ENCODE measurements at places on chromosomes 7 and 10. TPM values are rescaled to one million over a fixed set of nuclear protein-coding genes. Genes with fewer than 3 reads are reported as not detected.

- H3K4me3 ChIP-seq: peak overlapping the region; percentile 87
- DNase-seq: peak; percentile 80
- peaks cover 9% of the 10 kb centered on the region for H3K36me3 ChIP-seq
- no peaks in the 10 kb centered on the region for H3K27me3 ChIP-seq
- H3K4me1 ChIP-seq: peaks cover 73% of the 10 kb centered on the region
- H3K27ac ChIP-seq: peak overlapping the region; percentile 68
These were observed 1.1 kb downstream of the SH3PXD2A start for GRCh38 chr10:103854265-103854685.

DNA sequence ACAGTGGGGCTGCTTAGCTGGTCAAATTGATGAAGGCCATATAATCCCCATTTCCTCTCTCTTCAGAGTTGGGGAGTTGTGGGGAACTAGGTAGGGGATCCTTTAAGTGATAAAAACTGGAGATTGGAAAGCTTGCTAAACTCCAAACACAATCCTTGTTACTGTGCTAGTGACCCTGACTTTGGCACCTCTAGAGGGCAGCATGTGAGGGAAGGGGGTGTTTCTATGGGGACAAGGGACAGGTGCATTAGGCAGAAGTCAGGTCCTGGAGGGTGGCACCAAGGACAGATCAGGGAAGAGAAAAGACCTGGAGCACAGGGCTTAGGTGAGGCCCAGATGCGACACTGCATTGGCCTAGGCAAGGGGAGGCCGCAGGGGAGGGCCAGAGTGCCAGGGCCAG, 66.9 kb downstream of the CDHR3 start:
- H3K4me3 ChIP-seq: no peak overlapping the region
- H3K4me1 ChIP-seq: no peaks in the 10 kb centered on the region
- no peak overlapping the region for H3K27ac ChIP-seq
- H3K27me3 ChIP-seq: no peaks in the 10 kb centered on the region
- DNase-seq: no peak

DNA sequence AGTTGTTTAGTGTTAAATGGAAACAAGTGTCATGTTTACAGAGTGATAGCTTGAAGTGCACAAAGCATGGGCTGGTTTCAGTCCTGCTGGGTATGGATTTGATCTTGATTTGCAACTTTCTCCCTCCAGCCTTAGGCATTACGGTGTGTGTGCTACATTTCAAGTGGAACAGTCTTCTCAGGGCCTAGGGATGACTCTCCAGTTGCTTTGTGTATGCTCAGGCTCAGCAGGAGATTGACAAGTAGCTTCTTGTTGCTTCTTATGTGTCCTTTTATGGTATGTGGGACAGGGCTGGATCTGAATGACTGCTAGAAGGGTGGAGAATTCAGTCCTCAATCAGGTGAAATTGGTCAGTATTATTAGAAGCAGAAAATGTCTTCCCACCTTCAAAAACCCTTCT, 51.3 kb upstream of the PLEKHA1 start:
- H3K4me3 ChIP-seq: no peak overlapping the region
- DNase-seq: no peak
- H3K4me1 ChIP-seq: peaks cover 22% of the 10 kb centered on the region
- H3K27me3 ChIP-seq: no peaks in the 10 kb centered on the region

DNA sequence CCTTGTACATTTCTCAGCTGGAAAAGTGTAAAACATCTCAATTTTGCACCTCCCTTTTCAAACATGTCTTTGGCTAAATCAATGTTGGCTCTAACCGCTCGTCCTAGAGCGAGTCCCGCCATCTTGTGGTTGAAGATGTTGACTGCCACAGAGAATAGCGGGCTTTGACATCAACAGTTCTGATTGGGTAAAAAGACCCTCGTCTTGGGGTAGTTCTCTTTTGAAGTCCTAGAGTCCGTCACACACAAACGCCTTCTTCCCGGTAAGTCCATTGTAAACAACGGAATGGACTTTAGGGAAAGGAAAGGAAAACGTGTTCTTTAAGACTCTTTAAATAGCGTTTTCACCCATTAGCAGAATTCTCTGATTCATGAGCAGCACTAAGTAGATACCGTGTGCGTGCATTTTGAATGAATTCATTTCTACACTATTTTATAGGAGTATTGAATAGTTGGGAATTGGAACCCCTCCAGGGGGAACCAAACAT, 452 bp upstream of the RPP30 start:
- H3K36me3 ChIP-seq: peaks cover 10% of the 10 kb centered on the region
- H3K27ac ChIP-seq: no peak overlapping the region
- H3K4me1 ChIP-seq: peaks cover 28% of the 10 kb centered on the region
- H3K27me3 ChIP-seq: no peaks in the 10 kb centered on the region

DNA sequence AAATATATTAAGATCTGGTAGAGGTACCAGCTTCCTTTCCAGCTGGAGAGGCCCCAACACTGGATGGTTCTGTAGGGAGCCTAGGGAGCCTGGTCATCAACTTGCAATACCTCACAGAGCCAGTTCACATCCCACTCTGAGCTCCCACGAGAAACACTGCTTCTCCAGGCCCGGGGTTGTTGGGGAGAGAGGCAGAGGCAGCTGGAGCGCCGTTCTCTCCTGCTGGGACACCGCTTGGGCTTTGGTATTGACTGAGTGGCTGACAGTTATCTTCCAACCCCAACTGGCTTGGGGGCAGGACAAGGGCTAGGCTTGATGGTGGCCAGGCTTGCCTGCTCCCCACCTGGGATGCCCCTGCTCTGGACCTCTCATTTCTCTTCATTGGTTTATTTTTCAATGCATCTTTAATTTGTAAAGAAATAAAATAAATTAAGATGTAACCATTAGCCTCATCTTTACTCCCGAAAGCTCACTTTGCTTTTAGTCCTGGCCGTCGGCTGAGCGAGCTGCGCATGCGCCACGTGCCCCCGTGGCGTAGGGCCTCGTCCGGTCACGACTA, 10.0 kb upstream of the CHCHD1 start:
- no peaks in the 10 kb centered on the region for H3K27me3 ChIP-seq
- H3K27ac ChIP-seq: peak overlapping the region; percentile 77
- DNase-seq: peak; percentile 27
- H3K4me1 ChIP-seq: peaks cover 22% of the 10 kb centered on the region
- H3K4me3 ChIP-seq: peak overlapping the region; percentile 84
- H3K36me3 ChIP-seq: peaks cover 51% of the 10 kb centered on the region

- H3K36me3 ChIP-seq: no peaks in the 10 kb centered on the region
- no peak for DNase-seq
- no peaks in the 10 kb centered on the region for H3K27me3 ChIP-seq
- no peak overlapping the region for H3K27ac ChIP-seq
- H3K4me3 ChIP-seq: no peak overlapping the region
- H3K4me1 ChIP-seq: no peaks in the 10 kb centered on the region
These were observed 34.4 kb upstream of the GRM8 start for GRCh38 chr7:127287133-127287532.

GRCh38 chr10:11167233-11167966, 149.7 kb downstream of the CELF2 start:
- peaks cover 46% of the 10 kb centered on the region for H3K27me3 ChIP-seq
- H3K4me1 ChIP-seq: no peaks in the 10 kb centered on the region
- H3K4me3 ChIP-seq: no peak overlapping the region
- no peak for DNase-seq
- no peaks in the 10 kb centered on the region for H3K36me3 ChIP-seq
- no peak overlapping the region for H3K27ac ChIP-seq

Gene OLAH
- 0.13 TPM for polyA plus RNA-seq
